SJSA1 (cell line): ENCODE measurements at places on chromosomes 1 and 21. TPM values are rescaled to one million over a fixed set of nuclear protein-coding genes. Genes with fewer than 3 reads are reported as not detected.

The UBR4 gene
- 42.7 and 60.6 TPM in 2 replicates for total RNA-seq

- no peak overlapping the region for H3K27ac ChIP-seq
- H3K36me3 ChIP-seq: no peaks in the 10 kb centered on the region
- no peak for DNase-seq
- no peak overlapping the region for H3K4me3 ChIP-seq
- H3K4me1 ChIP-seq: peaks cover 8% of the 10 kb centered on the region; the same call in 1 of the 2 replicates
Observed at GRCh38 chr1:233241759-233242158, 53.8 kb downstream of the PCNX2 start.

DNA sequence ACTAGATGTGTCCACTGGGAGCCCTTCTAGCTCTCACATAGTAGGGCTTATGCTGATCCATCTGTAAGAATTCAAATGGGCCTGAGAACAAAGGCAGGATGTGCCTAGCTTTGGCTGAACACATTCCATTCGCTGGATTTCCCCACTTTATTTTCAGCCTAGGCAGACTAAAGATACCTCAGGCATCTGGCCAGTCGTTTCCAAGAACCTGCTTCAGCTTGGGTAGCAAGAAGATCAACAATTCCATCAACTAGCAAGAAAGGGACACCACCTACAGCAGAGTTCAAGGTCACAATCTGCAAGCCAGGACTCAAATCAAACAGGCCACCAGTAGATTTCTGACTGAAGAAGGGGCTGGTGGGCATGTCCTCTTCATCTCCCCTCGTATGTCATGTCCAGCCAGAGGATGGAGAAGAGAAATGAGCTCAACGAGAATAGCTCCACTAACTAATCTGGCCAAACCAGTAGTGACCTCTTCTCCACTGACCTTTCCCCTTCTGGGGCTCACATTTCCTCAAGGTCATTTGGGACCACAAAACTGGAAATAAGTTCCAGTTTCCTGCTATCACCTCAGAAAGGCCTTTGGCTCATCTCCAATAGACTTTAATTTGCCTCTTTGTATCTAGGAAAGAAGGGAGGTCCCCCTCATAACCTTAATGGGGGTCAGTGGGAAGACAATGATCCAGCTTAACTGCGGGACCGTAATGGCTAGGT lies 14.2 kb downstream of the TXNIP start:
- H3K27me3 ChIP-seq: no peaks in the 10 kb centered on the region
- H3K27ac ChIP-seq: no peak overlapping the region
- DNase-seq: no peak

- H3K4me1 ChIP-seq: no peaks in the 10 kb centered on the region
- no peaks in the 10 kb centered on the region for H3K27me3 ChIP-seq
- no peak overlapping the region for H3K27ac ChIP-seq
Observed at GRCh38 chr1:238953448-238954010, 432.8 kb upstream of the CHRM3 start.

DNA sequence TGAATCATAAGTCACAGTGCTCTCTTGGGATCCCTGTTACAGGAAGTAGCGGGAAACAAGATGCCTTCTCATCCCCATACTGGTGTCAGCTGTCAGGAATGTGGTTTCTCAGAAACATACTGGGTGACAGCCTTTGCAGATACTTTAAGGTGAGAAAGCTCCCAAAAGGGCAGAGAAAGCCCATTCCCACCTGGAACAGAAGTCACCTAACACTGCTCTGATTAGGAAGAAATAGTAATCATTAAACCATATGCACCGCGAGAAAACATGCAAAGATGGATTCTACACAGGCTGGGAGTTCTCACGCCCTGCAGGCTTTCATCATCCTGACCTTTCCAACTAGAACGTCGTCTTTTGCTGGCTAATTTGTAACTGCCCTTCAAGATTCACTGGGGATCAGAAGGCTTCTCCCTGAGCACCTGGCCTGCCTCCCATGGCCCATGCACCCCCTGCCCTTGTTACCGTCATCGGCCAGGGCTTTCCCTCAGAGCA lies 46.2 kb upstream of the SLC44A3 start:
- H3K4me1 ChIP-seq: peaks cover 22% of the 10 kb centered on the region
- peak; percentile 51 for DNase-seq
- H3K36me3 ChIP-seq: no peaks in the 10 kb centered on the region
- H3K27ac ChIP-seq: peak overlapping the region; percentile 56
- H3K27me3 ChIP-seq: no peaks in the 10 kb centered on the region
- no peak overlapping the region for H3K4me3 ChIP-seq

The SH2D2A gene
- not detected in 2 replicates for total RNA-seq
